ENCODE measurements at places on chromosomes 4 and X. TPM values are rescaled to one million over a fixed set of nuclear protein-coding genes. Genes with fewer than 3 reads are reported as not detected.

Gene IL2
- not detected for total RNA-seq

Gene WAS
- total RNA-seq: 3.0 TPM

Gene PRRG1
- 4.2 TPM for total RNA-seq

Gene DOCK11
- 44.1 TPM for total RNA-seq
